ENCODE measurements at places on chromosomes 2 and 18. TPM values are rescaled to one million over a fixed set of nuclear protein-coding genes. Genes with fewer than 3 reads are reported as not detected.

The ANKRD39 gene
- total RNA-seq, result 12.0 TPM

The DCDC2C gene
- not detected for total RNA-seq

The DHRS9 gene
- 1.6 TPM for total RNA-seq

The CROCC2 gene
- total RNA-seq, result not detected

The RHBDD1 gene
- 43.6 TPM for total RNA-seq

The NOSTRIN gene
- total RNA-seq, result 6.9 TPM

The CFC1 gene
- not detected for total RNA-seq

The HAAO gene
- 24.3 TPM for total RNA-seq

The KIF1A gene
- 8.9 TPM for total RNA-seq

The FAM124B gene
- total RNA-seq, result 11.8 TPM

The B4GALT6 gene
- 7.2 TPM for total RNA-seq

The MBOAT2 gene
- 48.5 TPM for total RNA-seq

The PDE1A gene
- 6.2 TPM for total RNA-seq

The ACKR3 gene
- 12.2 TPM for total RNA-seq

The SULT1C4 gene
- total RNA-seq, result 34.4 TPM

The CNRIP1 gene
- 19.6 TPM for total RNA-seq
